CD4-positive, alpha-beta memory T cell (primary cell): ENCODE measurements at places on chromosomes 12 and 14.

DNA sequence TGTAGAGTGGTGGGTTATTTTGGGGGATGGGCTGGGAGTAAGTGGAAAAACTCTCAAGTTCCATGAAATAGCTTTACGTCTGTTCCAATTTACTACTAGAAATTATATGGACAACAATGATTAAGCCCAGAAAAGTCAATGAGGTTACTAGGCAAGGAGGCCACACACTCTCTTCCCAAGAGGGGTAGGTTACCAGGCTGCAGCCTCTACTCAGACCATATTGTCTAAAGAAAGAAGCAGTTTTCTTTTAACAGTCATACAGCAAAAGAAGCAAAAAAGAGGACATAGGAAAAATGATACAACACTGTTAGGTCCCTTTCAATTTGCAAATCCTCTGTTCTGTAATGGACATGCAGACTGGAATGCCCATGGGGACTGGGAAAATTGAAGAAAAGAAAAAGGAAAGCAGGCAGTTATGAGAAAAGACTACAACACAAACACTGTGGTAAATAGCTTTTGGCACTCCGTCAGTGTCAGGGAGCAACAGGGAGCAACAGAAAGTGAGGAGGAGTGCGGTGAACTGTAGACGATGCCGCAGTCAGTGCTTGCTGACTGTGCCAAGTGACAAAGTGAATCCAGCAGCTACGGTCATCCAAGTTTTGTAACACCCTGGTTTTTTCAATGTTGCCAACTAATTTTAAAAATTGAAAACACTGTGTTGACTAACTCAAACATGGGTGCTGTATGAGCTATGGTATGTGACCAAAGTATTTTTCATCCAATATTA, 39.8 kb upstream of the HMGA2 start:
- no peak for DNase-seq

DNA sequence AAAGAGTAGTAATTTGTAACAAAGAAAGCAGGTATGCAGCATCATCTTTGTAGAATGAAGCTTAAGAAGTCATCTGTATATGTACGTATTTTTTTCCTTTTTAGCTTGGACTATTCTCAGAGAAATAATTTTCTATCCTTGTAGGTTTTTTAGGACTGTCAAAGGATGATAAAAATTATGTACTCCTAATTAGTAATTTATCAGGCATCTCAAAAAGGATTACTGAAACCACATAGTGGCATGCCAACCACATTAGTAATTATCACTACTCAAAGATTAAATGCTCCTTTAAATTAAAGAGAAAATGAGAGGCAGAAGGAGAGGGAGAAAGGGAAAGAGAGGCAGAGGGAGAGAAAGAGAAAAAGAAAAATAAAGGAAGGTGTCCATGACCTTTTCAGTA, 17.3 kb downstream of the TTC8 start:
- no peak for DNase-seq

DNA sequence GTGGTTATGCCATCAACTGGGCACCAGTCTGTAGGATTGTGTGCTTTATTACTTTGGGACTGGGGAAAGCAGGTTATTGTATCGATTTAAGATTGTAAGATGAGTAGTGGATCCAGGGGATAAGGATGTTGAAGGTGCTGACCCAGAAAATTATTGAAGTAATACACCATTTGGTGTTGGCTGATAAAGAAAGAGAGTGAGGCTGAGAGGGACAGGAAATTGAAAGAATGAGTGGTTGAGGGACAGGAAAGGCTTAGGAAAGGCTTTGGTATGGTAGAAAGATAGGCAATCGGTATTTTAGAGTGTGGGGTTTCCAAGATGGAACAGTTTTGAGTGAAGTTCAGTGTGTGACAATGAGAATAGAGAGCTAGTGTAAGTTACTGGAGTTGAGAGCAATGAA, 12.3 kb downstream of the PPHLN1 start:
- DNase-seq, result no peak

GRCh38 chr12:53676656-53677015, 753 bp upstream of the ATP5MC2 start:
- no peak for DNase-seq

DNA sequence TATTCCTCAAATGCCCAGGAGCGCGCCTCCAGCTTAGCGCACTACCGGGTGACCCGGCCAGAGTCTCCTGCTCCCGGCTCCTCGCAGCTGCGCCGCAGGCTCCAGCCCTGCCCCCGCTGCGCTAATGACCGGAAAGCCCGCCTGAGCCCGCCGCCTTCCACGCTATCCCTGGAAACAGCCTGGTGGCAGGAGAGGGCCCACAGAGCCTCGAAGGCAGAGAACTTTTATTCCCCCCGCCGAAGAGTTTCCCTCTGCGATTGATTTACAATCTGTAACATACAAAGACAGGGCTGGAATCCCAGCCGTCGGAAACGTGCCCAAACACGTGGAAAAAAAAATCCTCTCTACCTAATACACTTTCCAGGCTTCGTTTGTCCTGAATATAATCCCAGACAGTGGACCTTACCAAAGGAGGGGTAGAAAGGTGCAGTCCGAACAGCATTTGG, 1.5 kb downstream of the COL2A1 start:
- DNase-seq, result no peak

- DNase-seq, result no peak
These were observed 240.9 kb downstream of the DPF3 start for GRCh38 chr14:72653026-72653425.

DNA sequence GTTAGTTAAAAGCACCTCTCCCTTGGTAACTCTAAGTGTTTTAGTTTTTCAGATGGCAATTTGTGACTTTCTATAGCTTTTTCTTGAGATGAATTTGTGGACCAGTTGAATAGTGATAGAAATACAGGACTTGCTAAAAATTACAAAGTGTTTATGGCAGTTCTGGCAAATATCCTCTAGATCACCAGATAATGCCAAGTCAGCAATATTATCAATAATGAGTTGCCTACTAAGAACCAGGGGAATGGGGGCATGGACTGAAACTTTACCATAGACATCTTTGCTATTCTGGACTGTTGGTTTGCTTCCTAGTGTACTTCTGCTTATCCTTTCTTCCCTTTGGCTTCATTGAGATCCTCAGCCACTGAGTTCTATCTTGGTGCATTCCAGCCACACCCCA, 584.2 kb downstream of the DIO2 start:
- DNase-seq, result no peak

DNA sequence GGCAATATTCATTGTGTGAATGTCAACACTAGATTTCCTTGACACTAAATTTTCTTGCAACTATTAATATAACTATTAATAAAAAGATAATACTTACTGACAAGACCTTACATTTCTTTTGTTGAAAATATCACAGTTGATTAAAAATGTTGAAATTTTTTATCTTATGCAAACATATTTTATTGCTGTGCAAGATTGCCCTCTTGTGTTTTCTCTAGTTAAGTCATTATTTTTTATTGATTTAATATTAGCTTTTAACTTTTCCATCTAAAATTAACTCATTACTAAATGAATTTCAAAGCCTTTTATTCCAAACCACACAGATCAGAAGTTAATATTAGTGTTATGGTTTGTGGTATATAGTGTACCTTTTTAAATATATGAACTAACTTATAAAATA, 11.7 kb upstream of the NAA30 start:
- DNase-seq, result no peak
